Stimulated activated CD4-positive, alpha-beta T cell treated with anti-CD3 and anti-CD28 coated beads, TNF-alpha, amount 100 ng/mL, for 1 hour (primary cell): ENCODE measurements at places on chromosomes 12 and 14.

- no peak for DNase-seq
Observed at GRCh38 chr12:126480451-126480850, 1415.2 kb downstream of the AACS start.

DNA sequence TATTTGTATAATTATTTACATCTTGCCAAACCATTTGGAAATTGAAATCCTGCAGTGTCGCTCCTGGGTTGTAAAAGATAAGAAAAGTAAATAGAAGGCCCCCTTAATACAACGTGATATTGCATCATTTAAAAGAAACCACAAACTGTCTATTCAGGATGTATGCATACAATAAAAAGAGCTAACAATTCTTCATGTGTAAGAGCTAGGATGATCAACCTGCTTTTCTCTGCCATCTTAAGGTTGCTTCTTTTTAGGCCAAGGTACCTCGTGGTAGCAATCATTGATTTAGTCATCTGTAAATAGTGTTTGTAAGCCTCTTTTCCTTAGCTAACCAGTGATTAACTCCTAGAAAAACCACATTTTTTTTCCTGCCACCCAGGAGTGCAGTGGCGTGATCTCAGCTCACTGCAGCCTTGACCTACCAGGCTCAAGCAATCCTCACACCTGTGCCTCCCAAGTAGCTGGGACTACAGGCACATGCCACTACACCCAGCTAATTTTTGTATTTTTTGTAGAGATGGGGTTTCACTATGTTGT lies 3.3 kb upstream of the USP44 start:
- DNase-seq: no peak

DNA sequence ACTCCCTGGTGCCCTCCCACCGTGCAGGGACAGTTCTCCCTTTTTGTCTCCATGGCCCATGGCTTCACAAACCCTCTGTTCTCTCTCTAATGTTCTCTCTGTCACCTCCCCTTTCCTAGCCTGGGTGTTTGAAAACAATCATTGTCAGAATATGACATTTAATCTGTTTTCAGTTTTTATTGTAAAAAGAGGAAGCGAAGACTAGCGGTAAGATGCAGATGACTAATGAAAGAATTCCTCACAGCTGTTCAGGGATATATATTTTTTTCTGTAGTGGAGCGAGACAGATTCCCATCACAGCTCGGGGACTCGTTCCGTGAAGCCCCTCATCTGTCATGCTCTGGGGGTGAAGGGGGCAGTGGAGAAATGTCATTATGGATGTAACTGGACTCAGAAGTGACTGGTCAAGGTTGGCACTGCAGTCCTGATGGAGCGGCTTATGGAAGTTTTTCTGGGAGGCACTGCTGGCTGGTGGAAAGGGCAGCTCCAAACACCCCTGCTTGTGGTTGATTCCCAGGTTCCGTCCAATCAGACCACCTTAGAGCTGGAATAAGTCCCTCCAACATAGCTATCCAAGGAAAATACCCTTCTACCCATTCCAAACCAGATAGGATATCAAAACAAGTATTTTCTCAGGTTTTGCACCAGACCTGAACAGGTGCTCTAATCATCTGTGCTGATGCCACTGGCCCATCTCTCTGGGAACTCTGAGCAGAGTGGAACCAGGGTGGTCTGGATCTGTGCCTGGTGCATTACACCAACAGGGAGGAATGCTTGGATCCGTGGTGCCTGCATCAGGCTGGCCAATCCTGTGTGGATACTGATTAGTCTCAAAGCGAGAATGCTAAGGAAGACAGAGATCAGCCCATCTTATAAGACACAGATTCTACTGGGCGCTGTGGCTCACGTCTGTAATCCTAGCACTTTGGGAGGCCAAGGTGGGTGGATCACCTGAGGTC lies 84.7 kb downstream of the GPATCH2L start:
- no peak for DNase-seq

GRCh38 chr12:102653406-102653805 lies 173.0 kb upstream of the IGF1 start:
- no peak for DNase-seq

GRCh38 chr12:53195516-53196420 lies 11.3 kb downstream of the ITGB7 start:
- DNase-seq: no peak

DNA sequence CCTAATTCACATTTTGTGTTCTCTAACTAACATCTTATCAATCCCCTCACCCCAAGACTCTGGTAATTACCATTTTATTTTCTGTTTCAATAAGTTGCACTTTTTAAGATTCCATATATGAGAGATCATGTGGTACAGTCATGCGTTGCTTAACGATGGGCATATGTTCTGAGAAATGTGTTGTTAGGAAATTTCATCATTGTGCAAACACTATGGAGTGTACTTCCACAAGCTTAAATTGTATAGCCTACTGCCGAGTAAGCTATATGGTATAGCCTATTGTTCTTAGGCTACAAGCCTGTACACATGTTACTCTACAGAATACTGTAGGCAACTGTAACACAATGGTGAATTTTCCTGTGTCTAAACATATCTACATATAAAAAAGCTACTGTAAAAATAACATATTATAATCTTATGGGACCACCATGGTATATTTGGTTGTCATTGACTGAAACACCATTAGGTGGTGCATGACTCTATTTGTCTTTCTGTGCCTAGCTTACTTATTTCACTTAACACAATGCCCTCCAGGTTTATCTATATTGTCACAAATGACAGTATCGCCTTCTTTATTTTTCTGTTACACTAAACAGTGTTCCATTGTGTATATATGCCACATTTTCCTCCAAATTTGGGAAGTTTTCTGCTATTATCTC lies 473.4 kb upstream of the LMO3 start:
- no peak for DNase-seq

GRCh38 chr12:19847294-19848059 lies 408.2 kb downstream of the AEBP2 start:
- no peak for DNase-seq
